ENCODE measurements at places on chromosomes 6 and 20.
A peak's percentile ranks its signal among the peaks of the same experiment; 100 is the strongest.

- no peak for DNase-seq
These were observed 53.1 kb downstream of the TSPYL4 start for GRCh38 chr6:116200619-116201249.

DNA sequence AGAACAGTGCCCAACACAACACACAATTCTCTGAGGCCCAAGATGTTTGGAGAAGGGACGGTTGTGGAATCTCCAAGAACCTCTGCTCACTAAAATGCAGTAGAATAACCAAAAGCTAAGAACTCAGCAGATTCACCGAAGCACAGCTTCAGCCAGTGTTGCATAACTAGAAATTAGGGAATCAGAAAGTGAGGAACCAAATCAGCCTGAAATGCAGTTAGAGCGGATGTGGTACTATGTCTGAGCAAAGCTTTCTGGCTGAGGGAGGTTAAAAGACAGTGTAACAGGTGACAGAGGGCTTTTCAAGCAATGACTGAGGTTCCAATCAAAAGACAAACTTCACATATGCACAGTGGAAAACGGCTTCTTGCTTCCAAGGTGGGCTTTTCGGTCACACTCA is 197.9 kb upstream of the KCNK16 start:
- DNase-seq, result no peak

DNA sequence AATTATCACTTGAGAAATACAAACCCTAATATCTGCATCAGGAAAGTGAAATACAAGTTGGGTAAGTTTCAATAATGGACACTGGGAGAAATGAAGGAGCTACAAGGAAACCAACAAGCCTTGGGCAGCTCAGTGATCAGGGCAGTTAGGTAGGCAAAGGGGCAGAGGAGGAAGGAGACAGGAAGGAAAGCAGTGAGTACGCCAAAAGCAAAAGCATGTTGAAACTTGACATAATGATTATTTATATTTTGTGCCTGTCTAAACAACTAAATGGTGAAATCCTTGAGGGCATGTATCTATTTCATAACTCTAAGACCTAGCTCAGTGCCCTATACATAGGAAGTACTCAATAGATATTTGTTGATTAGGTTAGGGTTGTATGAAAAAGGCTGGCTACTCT is 23.3 kb downstream of the PXT1 start:
- DNase-seq, result no peak

GRCh38 chr6:73558624-73559398 is 38.0 kb upstream of the EEF1A1 start:
- DNase-seq, result no peak

DNA sequence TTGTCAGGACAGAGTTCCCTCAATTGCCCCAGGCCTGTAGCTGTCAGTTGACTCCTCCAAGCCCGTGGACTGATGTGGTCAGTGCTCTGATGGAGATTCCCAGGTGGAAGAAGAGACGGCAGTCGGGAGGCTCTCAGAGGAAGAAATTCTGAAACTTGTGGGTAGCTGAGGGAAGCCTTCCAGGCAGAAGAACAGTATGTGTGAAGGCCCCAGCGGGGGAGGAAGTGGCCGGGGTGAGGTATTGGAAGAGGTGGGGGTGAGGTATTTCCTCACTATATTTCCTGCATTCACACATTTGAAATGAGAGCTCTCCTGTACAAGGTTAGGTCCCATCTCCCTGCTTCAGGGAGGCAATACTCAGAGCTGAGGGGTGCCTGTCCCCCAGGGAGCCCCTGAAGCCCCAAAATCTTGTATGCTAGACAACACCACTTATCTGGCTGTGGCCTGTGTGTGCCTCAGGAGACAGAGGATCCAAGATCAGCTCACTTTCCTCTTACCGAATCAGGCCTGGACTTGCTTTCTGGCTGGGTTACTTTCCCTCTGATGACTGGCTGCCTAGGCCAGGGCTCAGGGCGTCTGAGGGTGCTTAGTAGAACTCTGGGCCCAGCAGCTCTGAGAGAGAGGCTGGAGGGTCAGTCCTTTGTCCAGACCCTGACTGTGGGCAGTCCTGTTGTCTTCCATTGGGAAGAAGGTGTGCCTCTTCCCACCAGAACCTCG is 49.3 kb upstream of the MYL9 start:
- peak; percentile 64 for DNase-seq

- no peak for DNase-seq
These were observed 10.6 kb upstream of the SERINC3 start for GRCh38 chr20:44532259-44532980.

- no peak for DNase-seq
These were observed 22.7 kb downstream of the OLIG3 start for GRCh38 chr6:137471497-137471896.

DNA sequence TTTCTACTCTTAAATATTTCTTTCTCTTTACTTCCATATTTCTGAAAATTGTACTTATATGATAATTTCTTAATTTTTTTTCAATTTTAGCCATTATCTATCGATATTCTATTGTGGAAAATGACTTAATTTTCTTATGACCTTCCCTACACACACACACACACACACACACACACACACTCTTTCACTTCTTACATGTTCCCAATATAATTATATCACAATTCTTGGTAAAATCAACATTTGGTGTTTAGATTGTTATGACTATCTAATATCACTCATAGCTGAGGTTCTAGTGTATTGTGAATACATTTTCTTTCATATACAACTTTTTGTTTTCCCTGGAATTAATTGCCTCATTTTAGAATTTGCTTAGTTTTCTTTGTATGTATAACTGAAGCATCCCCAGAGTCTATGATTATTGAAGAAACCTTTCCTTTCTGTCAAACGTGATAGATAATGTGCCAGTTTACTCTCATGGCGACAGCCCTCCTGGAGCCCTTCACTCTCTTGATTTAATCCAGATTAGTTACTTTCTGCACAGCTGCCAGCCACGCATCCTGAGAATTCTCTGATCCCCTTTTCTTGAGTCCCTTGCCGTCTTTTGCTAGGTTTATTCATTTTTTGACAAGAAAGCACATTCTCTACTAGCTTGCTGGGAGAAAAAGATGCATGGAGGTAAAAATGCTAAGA is 63.4 kb downstream of the RNF182 start:
- DNase-seq, result no peak

- no peak for DNase-seq
These were observed 170.8 kb downstream of the CDH4 start for GRCh38 chr20:61422636-61423425.

- no peak for DNase-seq
These were observed 236.0 kb upstream of the SGK1 start for GRCh38 chr6:134553936-134554335.

DNA sequence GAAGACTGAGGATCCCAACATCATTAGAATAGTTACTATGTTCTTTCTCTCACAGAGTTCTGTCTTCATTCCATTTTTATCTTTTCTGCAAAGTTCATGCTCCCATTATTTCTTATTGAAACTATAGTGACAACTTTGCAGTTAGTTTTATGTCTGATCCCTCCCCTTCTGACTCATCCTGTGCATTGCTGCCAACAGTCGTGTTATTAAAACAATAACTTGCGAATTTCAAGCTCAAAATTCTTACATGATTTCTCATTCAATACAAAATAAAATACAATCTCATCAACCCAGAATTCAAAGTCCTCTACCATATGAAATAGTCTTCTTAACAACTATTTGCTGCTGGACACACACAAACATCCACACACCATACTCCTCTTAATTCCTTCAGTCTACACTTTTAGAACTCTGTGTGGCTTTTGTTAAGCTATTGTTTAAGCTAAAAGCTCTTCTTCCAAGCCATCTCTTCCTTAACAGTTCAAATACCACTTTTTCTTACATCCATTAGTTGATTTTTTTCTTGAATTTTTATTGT is 261.4 kb upstream of the IRAK1BP1 start:
- DNase-seq, result no peak

GRCh38 chr6:105839266-105839665 is 246.9 kb upstream of the PRDM1 start:
- DNase-seq, result no peak
